ENCODE measurements at places on chromosomes 7 and 10.

GRCh38 chr10:133163889-133164815 lies 4.1 kb downstream of the KNDC1 start:
- DNase-seq: no peak

GRCh38 chr10:56139405-56139804 lies 221.7 kb downstream of the ZWINT start:
- DNase-seq: no peak

- no peak for DNase-seq
Observed at GRCh38 chr7:127760436-127761031, 108.5 kb downstream of the SND1 start.

DNA sequence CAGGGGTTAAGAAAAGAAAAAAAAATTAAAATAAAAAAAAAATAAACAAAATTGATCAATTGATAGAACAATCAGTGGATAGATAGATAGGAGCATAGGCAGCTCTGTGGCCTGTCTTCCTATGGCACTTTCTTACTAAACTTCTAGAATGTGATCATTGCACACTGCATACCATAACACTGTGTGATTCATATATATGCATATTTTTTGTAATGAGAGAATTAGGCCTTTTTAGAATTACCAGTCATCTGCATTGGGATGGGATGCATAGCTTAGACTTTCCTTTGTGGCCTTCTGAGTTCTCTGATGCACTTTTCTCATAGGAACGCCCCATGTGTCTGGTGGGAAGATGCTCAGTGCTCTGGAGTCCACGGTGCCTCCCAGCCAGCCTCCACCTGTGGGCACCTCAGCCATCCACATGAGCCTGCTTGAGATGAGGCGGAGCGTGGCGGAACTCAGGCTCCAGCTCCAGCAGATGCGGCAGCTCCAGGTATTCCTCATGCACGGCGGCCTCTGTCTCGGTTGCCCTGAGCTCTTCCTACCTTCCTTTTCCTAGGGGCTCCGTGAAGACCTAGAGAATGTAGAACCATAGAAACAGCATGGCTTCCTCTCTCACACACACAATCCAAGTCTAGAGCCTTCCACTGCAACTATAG lies 222.5 kb downstream of the ARHGAP21 start:
- no peak for DNase-seq

GRCh38 chr7:55110993-55111361 lies 92.2 kb downstream of the EGFR start:
- DNase-seq: peak; percentile 55

DNA sequence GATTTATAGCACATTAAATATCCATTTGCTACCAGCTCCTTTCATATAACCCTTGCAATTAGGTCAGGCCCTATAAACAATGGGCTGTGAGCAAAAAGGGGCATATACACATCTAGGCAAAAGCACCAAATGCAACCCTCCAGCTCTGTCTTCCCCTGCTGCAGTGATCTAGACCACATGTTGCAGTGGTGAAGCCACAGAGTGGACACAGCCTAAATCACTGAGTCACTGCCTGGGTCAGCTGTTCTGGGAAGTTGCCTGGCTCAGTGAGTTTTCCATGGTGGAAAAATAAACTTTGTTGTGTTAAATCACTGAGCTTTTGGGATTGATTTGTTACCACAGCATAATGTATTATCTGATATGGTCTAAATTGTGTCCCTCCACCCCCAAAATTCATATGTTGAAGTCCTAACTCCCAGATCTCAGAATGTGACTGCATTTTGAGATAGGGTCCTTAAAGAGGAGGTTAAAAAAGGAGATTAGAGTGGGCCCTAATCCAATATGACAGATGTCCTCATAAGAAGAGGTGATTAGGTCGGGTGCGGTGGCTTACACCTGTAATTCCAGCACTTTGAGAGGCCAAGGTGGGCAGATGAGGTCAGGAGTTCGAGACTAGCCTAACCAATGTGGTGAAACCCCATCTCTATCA lies 70.4 kb downstream of the ZFAND4 start:
- no peak for DNase-seq

DNA sequence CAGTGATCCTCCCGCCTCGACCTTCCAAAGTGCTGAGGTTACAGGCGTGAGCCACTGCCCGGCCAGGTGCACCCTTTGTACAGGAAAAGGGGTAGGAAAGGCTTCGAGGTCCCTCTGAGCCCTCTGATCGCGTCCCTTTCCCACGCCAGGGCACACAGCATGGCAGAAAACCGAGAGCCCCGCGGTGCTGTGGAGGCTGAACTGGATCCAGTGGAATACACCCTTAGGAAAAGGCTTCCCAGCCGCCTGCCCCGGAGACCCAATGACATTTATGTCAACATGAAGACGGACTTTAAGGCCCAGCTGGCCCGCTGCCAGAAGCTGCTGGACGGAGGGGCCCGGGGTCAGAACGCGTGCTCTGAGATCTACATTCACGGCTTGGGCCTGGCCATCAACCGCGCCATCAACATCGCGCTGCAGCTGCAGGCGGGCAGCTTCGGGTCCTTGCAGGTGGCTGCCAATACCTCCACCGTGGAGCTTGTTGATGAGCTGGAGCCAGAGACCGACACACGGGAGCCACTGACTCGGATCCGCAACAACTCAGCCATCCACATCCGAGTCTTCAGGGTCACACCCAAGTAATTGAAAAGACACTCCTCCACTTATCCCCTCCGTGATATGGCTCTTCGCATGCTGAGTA lies 871 bp downstream of the POP7 start:
- DNase-seq: no peak

- DNase-seq: no peak
Observed at GRCh38 chr10:69385454-69386350, 31.0 kb downstream of the TACR2 start.

DNA sequence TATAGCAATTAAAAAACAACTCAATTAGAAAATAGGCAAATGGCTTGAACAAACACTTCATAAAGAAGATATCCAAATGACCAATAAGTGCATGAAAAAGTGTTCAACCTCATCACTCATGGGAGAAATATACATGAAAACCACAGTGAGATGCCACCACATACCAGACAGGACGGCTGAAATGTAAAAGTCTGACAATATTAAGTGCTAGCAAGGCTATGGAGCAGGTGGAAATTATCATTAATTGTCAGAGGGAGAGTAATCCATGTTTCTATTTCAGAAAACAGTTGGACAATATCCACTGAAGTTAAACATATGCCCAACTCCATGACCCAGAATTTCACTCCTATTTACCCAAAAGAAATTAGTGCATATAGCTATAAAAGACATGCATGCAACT lies 42.6 kb upstream of the GRID1 start:
- no peak for DNase-seq

DNA sequence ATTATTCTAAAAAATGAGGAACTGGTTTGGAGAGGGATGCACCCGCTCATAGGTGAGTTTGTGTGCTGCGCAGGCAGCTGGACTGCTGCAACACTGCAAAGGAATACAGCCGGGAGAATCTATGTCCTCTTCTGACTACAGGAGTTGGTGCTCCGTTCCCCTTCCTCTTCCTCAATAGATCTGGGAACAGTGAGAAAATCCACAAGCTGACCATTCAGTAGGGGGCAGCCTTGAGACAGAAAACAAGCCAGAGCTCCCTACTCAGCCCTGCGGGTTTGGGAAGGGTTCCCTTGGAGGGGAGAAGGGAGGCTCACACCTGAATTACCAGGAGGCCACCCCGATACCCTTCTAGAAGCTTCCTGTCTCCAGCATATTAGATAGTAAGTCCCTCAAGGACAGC lies 87.3 kb upstream of the FOXI2 start:
- no peak for DNase-seq

DNA sequence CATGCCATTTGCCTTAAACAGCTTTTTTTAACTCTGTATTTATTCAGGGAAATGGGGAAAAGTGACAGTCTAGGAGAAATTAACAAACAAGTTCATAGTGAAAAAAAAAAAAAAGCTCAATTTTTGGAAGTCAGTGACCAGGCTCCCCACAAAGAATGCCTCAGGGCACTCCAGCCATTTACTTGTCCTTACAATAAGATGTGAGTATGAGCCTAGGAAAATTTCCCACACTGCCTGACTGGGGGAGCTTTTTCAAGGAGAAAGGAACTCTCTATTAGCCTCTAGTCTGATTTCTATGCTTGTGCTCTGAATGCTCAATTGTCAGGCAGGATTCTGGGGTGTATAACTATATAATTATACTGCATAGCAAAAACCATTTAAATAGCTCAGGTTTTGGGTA lies 74.9 kb upstream of the NRBF2 start:
- no peak for DNase-seq

DNA sequence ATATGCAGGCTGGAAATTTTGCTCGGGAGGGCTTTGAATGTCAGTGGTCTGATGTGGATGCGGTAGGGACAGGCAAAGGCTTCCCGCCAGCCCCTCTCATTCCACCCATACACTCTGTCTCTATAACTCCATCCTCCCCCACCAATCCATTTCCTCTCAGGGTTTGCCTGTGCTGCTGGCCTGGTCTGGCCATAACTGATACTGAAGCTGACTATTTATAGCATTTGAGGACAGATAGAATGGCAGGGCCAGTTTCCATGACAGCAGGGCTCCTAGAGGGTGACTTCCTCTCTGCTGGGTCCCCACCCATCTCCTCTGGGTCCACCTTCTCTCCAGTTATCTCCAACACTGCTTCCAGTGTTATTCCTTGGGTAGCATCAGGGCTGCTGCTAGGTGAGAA lies 6.6 kb upstream of the PDLIM1 start:
- no peak for DNase-seq

- DNase-seq: no peak
Observed at GRCh38 chr7:36686499-36686898, 37.8 kb downstream of the AOAH start.

GRCh38 chr7:156079156-156079555 lies 266.9 kb upstream of the SHH start:
- no peak for DNase-seq

DNA sequence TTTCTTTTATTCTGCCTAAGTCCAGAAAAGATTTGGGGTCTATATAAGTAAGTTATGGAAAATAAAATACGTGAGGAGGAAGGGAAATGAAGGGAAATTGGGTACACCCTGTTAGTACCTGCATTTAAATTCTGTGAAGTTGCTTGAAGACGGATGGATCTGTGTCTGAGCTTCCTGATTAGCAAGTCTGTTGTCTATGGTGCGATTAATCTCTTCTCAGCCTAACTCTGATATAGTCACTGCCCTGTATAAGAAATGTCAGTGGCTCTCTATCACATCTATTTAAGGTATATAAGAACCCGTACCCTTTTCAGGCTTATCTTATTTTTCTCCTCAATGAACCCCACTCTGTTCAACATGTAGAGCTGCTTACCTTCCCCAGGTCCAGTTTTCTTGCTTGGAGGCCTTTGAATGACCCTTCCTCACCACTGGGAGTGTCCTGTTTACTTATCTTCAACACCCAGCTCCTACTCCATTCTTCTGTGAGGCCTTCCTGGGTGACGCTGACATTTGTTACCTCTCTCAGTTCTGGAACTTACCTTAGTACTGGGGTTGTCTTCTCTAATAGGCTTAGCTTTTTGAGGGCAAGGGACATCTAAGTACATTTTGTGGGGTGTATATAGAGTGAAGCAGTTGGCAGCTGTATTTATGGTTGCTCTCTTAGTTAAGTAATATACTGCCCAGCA lies 149.6 kb upstream of the PRPS1L1 start:
- DNase-seq: no peak

DNA sequence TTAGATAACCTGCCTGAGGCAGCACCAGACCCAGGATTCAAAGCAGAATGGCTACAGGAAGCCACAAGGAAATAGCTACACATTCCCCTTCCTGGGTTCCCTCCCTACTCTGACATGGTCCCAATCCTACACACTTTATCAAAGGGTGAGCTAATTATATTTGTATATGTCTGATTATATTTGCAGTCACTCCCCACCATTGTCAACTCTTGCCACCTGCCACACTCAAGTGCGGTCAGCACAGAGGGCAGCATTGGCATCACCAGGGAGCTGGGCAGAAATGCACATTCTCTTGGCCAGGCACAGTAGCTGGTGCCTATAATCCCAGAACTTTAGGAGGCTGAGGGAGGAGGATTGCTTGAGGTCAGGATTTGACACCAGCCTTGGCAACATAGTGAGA lies 114.1 kb upstream of the PDLIM1 start:
- DNase-seq: no peak

DNA sequence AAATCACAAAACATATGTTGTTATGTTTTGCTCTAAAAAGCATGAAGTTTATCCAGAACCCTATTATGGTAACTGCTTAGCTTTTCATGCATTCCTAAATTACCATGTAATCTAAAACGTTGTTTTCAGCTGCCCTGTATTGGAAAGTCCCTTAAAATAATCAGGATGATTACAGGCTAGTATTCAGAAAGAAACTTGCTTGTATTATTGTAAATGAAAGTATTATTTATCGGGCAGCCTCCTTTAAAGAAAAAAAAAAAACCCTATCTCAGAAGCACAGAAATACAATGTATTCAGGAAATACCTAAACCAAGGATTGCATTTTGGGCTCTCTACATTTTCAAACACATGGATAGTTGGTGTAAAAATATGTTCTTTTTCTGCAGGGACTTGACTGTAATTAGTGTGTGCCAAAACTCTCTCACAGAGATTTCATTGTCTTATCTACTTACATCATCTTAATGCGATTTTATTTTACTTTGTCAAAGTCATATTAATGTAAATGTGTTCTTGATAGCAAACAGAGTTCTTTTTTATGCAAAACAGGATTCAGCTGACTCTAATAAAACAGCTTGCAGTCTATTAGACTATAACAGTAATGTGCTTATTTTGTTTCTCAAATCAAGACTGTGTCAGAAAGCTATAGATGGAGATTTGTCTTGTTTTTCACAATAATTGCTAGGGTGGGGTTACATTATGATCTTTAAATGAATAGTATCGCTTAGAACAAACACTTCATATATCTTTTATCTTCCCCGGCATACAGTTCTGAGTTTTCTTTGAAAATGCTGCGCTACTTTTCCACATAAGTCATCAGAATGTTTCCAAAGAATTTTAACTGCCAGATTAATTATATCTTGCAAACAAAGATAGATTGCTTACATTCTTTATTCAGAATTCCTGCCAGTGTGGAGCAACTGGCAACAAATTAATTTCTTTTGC lies 65.3 kb upstream of the ARID5B start:
- no peak for DNase-seq

- DNase-seq: no peak
Observed at GRCh38 chr7:108093851-108094331, 36.3 kb downstream of the LAMB4 start.

- DNase-seq: no peak
Observed at GRCh38 chr10:76882245-76882644, 755.4 kb downstream of the KCNMA1 start.

GRCh38 chr10:116768786-116769185 lies 26.4 kb upstream of the HSPA12A start:
- DNase-seq: no peak

DNA sequence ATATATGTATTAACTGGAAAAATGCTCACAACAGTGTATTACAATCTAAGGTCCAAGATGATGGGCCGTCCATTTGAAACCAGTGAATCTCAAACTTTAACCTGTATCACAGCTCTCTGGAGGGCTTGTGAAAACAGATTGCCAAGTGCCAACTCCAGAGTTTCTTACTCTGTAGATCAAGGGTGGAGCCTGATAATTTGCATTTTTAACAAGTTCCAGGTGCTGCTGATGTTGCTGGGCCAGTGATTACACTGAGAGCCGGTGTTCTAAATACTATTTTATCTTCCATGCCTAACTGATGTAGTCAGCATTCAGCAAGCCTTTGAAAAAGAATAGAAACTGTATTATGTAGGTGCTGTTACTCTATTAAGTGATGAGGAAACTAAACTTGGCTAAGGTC lies 269.9 kb upstream of the FERD3L start:
- DNase-seq: no peak

- DNase-seq: no peak
Observed at GRCh38 chr7:105101864-105102263, 87.9 kb downstream of the KMT2E start.

- no peak for DNase-seq
Observed at GRCh38 chr7:152661479-152661878, 14.5 kb downstream of the XRCC2 start.

- DNase-seq: no peak
Observed at GRCh38 chr10:132644527-132645246, 107.1 kb downstream of the INPP5A start.
